ENCODE measurements at places on chromosomes 5 and 9. TPM values are rescaled to one million over a fixed set of nuclear protein-coding genes. Genes with fewer than 3 reads are reported as not detected.

The PCDHA11 gene
- polyA plus RNA-seq: not detected

The NEURL1B gene
- 37.0 TPM for polyA plus RNA-seq

The MYO10 gene
- polyA plus RNA-seq: 29.1 TPM

The MED22 gene
- polyA plus RNA-seq: 18.3 TPM

The OR1L8 gene
- 0.13 TPM for polyA plus RNA-seq

The SPAG8 gene
- 1.8 TPM for polyA plus RNA-seq

The HSPA4 gene
- polyA plus RNA-seq: 82.1 TPM

The ZDHHC11B gene
- polyA plus RNA-seq: 8.4 TPM

The ADGRD2 gene
- polyA plus RNA-seq: not detected

The LCP2 gene
- polyA plus RNA-seq: 6.3 TPM

GRCh38 chr9:18037981-18038380 lies 436.0 kb upstream of the ADAMTSL1 start:
- no peak for DNase-seq

GRCh38 chr5:35924122-35924949 lies 14.1 kb downstream of the CAPSL start:
- peak; percentile 2 for DNase-seq

- DNase-seq: no peak
Observed at GRCh38 chr9:125904155-125904851, 157.1 kb downstream of the PBX3 start.

- no peak for DNase-seq
Observed at GRCh38 chr9:88706193-88707113, 171.5 kb downstream of the NXNL2 start.

DNA sequence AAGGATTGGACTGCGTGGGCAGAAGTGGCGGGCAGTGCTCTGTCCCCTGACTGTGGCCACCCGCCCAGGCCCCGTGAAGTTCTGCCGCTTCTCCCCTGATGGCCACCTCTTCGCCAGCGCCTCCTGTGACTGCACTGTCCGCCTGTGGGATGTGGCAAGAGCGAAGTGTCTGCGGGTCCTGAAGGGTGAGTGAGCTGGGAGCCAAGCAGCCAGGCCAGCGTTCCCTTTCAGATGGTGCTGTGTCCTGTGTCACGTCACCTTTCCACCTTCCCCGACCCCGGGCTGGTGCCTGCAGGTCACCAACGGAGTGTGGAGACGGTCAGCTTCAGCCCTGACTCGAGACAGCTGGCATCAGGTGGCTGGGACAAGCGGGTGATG lies 2.3 kb downstream of the WDR38 start:
- DNase-seq: no peak

- DNase-seq: no peak
Observed at GRCh38 chr9:28718226-28718625, 1144.9 kb upstream of the C9orf72 start.

- no peak for DNase-seq
Observed at GRCh38 chr5:91956738-91957137, 573.6 kb upstream of the ARRDC3 start.

GRCh38 chr5:177474002-177474476 lies 605 bp upstream of the DBN1 start:
- DNase-seq: no peak

DNA sequence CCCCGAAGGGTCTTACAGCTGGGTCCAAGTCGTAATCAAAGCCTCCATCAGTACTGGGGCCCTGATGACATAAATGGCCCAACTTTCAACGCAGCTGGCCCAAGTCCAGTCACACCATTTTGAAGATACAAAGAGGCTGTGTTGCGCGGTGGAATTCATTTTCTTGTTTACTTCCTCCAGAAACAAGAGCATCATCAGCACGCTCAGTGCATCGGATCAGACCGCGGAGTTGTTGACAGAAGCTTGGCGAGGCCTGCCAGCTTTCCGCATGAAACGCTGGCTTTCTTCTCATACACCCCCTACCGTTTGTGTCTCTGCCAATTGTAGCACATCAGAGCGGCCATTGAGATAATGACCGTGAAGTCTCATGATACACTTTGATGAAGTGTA lies 101.7 kb upstream of the SPATA31D4 start:
- DNase-seq: peak; percentile 90

GRCh38 chr5:64147849-64148441 lies 17.7 kb upstream of the RNF180 start:
- DNase-seq: no peak

DNA sequence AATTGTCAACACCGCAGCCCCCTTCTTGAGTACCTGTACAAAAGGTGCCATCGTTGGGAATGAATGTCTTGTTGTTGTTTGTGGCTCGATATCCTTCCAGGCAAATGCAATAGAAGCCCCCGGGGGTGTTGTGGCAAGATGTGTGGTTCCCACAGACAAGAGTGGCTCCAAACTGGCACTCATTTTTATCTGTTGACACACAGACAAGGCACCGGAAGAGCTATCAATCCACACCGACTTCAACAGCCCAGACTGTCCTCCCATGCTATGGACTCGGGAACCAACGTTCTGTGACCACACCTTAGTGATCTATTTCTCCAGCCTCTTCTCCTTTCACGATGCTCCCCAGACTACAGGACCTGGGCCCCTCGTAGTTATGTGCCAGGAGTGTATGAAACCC lies 25.9 kb downstream of the SUSD1 start:
- DNase-seq: no peak

GRCh38 chr9:95793924-95794828 lies 81.3 kb upstream of the ERCC6L2 start:
- DNase-seq: peak; percentile 36

DNA sequence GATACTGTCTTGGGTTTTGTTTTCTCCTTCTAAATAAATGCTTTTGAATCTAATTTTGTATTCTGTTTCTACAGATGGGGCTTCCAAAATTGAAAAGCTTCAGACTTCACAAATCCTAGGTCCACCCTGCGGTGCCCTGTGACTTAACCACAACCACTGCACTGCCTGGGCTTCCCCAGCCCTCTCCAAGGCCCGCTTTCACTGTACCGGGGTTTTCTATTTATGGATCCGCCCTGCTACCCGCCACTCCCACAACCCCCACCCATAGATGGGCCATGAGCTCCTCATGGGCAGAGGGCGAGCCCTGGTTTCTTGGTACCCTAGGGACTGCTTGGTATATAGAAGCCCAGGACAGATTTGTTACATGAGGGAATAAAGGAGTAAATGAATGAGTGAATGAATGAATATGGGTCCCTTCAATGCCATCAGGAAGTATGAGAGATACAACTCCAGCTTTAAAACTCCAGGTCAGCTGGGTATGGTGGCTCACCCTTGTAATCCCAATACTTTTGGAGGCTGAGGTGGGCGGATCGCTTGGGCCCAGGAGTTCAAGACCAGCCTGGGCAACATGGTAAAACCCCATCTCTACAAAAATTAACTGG lies 39.8 kb upstream of the NEK6 start:
- no peak for DNase-seq

DNA sequence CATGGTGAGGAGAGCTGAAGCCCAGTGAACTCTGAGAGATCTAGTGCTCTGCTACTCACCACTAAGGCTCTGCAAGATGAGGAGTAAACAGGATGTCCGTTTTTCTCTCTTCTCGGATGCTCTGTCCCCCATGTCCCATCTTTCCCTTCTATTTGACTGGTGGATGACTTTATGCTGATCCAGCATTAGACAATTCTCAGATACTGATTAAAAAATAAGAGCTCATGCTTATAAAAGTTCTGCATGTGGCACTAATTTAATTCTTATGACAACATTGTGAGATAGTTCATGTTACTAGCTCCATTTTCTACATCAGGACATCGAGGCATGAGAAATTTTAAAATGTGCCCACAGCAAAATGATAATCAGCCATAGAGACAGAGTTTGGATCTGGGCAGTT lies 77.0 kb downstream of the HMHB1 start:
- DNase-seq: no peak

DNA sequence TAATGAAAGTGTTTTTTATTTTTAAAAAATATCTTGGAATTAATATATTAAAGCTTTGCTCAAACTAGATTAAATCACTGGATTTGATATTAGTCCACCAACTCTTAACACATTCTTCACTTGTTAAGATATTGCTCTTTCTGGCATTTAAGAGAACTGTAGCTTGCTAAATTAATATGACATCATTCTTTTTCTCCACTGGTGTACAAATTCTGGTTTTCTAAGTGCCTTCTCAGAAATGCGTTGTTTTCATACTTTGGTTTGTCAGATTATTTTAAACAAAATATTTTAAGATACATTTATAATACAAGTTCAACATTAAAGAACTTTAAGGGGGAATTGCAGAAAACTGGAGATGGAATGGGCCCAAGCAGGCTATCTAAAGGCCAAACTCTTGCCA lies 87.6 kb upstream of the IFNE start:
- no peak for DNase-seq

- no peak for DNase-seq
Observed at GRCh38 chr9:98185021-98185567, 7.3 kb downstream of the CORO2A start.

DNA sequence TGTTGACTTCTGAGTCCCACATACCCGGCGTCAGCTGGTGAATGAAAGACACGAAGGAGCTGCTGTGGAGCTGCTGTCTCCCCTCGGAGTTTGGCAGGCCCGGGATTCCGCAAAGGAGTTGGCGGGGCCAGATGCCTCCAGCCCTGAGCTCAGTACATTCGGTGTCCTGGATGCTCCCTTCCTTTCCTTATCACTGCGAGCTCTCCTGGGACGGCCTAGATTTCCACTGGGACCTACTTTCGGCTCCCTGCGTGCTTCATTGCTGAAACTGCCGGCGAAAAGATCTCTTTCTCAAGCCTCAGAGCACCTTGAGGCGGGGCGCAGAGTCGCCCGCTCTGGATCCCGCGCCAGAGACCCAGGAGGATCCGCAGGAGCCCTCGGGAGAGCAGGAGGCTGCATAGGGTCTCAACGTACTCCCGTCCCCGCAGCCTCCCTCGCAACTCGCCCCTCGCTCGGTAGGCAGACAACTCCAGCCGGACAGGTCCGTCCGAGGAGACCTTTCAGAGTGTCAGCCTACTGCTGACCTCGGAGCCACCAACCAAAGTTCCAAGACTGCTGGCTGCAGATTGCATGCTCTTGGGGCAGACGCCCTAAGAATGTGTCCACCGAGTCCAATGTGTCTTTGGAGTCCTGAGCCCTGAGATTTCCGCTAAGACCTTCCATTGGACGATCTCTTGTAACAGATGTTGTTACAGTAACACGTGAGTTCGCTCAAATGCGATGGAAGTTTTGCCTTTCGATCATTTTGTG lies 6.1 kb downstream of the ANXA2R start:
- no peak for DNase-seq

DNA sequence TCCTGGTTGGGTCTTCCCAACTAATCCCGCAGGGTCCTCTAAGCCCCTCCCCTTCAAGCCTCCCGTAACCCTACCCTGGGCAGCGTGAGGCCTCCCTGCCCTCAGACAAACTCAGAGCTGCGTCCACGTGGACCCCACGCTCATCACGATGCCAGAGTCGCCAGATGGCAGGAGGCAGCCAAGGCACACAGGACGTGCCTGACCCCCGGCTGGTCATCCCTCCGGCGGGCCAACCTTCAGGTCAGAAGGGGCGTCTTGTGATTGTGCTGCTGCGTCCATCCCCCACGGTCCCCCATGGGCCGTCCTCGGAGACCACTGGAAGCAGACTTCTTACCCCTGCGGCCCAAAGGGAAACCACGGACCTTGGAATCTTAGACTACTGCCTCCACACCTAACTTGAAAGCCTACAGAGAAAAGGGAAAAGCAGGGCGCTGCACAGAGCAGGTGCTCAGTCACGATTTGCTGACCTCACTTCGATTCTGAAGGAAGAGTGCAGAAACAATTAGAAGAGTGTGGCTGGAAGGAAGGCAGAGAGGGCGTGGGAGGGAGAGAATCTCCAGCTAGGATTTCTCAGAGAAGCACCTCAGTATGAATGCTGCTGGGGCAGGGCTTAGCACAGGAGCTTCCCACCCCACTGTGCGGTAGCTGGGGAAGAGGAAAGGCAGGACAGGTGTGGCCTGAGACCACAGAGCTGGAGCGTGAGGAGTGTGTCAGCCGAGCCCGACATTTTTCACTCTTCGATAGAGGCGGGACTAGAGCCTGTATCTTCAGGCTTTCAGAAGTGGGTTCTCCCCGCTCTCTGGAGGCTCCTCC lies 174.8 kb downstream of the ERCC6L2 start:
- no peak for DNase-seq

- DNase-seq: no peak
Observed at GRCh38 chr9:136903041-136903554, 16.8 kb downstream of the TRAF2 start.

DNA sequence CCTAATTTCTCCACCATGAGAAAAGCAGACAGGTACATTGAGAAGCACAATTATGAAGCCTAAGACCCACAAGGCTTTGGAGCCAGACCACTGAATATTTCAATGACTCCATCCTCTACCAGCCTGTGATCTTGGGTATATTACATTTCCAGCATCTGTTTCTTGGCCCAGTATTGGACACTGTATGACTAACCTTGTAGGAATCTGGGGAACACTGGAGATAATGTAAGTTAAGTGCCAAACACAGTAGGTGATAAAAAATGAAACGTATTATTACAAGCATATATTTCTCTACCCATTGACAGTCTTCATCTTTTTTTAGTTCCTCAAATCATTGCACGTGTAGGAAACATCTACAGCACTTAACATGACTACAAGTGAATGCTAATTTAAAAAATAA lies 28.6 kb upstream of the FEM1C start:
- no peak for DNase-seq

All from muscle of back (tissue), 13 donors.